ENCODE measurements at places on chromosomes 12 and 14.

DNA sequence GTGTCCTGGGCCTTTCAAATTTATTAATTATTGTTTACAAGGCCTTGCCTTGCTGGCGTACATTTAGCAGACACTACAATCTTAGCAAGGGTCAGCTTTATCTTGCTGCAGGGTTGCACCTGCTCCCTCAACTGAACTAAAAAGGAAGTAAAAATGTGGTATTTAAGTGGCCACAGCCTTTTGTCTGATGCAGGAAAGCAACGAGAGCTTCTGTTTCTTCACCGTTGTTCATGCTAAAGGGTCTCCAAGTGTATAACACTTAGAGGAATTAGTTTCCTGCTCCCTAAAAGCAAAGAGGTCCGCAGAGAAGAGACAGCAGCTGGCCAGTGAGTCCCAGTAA, 62.8 kb upstream of the EGLN3 start:
- DNase-seq: no peak

GRCh38 chr14:33754261-33754660, 196.6 kb downstream of the EGLN3 start:
- no peak for DNase-seq

DNA sequence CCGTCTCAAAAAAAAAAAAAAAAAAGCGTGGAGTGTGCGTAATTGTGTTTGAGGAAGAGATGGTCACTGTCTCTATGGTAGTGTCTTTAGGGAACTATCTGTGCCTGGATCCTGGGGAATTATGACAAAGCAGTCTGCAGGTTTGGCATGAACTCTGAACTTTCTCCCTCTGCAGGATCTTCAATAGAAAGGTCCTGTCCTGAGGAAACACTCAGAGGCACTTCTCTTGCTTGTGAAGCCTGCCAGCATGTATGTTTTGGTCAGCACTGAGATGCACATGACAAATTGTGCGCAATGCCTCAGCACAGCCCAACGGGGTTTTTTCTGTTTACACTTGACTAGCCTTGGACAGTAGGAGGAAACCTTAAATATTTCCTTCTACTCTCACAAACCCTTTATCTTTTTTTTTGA, 46.6 kb downstream of the ATF7 start:
- no peak for DNase-seq

- no peak for DNase-seq
Measured at GRCh38 chr12:120653611-120654010, 13.2 kb downstream of the CABP1 start.

GRCh38 chr12:4849795-4850345, 59.8 kb upstream of the KCNA1 start:
- DNase-seq: no peak

DNA sequence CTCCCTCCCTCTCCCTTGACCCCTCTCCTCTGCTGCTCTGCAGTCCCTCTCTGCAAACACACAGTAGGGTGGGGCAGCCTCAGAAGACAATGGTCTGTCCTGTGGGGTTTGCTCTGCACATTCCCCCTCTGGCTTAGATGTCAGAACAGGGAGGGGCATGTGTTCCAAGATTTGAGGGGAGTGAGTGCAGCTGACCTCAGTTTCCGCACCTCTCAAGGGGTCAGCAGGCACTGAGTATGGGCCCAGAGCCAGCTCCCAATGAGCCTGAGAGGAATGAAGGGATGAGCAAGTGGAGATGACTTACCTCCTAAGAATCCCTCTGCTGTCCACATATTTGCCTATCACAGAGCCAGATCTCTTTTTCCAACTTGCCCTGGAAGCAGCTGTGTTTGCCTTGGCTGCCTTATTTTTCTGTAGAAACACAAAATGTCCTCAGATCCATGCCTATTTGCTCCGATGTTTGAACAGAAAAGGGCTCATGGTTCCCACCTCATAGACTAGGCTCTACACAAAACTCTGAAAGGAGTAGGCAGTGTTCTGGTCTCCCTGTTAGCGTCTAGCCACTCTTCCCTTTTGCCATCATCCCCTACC, 111.4 kb downstream of the CRACR2A start:
- DNase-seq: no peak

- no peak for DNase-seq
Measured at GRCh38 chr12:65607401-65607841, 216.9 kb upstream of the HMGA2 start.

DNA sequence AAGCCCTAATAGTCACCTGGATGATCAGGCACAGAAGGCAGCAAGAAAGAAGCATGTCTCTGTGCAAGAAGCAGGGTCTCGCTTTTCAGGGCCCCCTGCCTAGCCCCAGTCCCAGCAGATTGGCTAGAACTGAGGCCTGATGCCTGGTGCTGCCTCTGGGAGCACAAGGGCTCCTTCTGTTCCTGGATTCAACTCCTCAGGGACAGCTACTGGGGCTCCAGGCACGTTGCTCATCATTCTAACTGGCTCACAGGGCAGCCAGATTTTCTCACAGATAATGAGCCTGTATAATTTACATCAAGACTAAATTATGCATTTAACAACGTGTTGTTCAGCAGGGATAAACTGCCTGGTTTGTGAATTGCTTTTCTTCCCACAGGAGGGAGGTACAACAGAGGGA, 106.5 kb upstream of the PLXNC1 start:
- DNase-seq: no peak

GRCh38 chr14:50002926-50003212, 110.0 kb downstream of the ARF6 start:
- no peak for DNase-seq

GRCh38 chr12:46910830-46911229, 85.0 kb upstream of the SLC38A4 start:
- no peak for DNase-seq

GRCh38 chr12:94178054-94178453, 29.7 kb downstream of the PLXNC1 start:
- no peak for DNase-seq

GRCh38 chr14:89440986-89441909, 24.2 kb upstream of the FOXN3 start:
- no peak for DNase-seq

DNA sequence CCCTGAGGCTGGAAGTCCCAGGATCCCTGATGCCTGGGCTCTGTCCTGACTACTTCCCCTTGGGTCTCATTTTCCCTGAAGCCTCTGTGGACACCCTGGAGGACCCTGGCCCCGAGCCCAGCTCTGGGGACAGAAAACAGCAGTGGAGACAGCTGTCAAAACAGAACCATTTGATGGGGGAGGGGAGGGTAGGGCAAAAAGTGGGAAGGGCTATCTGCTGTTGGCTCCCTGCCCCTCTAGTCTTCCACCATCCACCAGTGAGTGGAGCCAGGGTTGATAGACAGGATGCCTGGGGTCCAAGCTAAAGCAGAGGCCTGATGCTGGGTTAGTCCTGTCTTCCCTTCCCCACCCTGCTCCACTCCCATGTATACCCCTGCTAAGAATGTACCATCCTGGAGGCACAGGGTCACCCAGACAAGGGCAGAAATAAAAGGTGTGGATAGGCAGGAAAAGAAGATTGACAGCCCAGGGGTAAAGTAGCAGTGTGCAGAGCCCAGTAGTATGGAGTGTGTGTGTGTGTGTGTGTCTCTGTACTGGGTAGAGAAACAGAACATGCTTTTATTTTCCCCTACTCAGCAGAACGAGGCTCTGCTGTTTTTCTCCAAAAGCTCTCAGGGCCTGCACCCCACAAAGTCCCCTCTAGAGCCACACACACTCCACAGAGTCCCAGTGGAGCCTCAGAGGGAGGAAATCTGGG, 9.8 kb downstream of the ZNF385A start:
- no peak for DNase-seq

All from head of caudate nucleus (tissue), 42 donors.